ENCODE measurements at places on chromosomes 5 and 9. TPM values are rescaled to one million over a fixed set of nuclear protein-coding genes. Genes with fewer than 3 reads are reported as not detected.

GRCh38 chr9:79395228-79395627 lies 176.5 kb upstream of the TLE4 start:
- no peak for DNase-seq

Gene FRMPD1
- not detected for polyA plus RNA-seq

- no peak for DNase-seq
Measured at GRCh38 chr5:107705402-107706014, 34.8 kb upstream of the EFNA5 start.

DNA sequence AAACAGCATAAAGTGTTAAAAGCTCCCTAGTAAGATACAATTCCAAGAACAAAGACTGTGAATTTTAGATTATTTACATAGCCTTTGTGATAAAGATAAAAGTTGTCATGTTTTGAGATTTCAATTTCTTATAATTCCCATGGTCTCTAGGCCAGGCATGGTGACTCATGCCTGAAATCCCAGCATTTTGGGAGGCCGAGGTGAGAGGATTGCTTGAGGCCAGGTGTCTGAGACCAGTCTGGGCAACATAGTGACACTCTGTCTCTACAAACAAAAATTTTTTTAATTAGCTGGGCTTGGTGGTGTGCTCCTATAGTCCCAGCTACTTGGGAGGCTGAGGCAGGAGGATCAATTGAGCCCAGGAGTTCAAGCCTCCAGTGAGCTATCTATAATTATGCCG lies 48.1 kb downstream of the BDP1 start:
- no peak for DNase-seq

- DNase-seq = no peak
Measured at GRCh38 chr9:138025908-138026307, 148.3 kb downstream of the CACNA1B start.

Gene SYK
- 163 TPM for polyA plus RNA-seq

GRCh38 chr9:94533155-94533554 lies 21.7 kb upstream of the PCAT7 start:
- no peak for DNase-seq

GRCh38 chr5:108747774-108748400 lies at the start of gene FER:
Gene FER (plus strand): TSS chr5:108747897. CDS start chr5:108798183, 50,286 bp downstream.
- DNase-seq = peak; percentile 76

Gene CCNJL
- polyA plus RNA-seq = 0.12 TPM

DNA sequence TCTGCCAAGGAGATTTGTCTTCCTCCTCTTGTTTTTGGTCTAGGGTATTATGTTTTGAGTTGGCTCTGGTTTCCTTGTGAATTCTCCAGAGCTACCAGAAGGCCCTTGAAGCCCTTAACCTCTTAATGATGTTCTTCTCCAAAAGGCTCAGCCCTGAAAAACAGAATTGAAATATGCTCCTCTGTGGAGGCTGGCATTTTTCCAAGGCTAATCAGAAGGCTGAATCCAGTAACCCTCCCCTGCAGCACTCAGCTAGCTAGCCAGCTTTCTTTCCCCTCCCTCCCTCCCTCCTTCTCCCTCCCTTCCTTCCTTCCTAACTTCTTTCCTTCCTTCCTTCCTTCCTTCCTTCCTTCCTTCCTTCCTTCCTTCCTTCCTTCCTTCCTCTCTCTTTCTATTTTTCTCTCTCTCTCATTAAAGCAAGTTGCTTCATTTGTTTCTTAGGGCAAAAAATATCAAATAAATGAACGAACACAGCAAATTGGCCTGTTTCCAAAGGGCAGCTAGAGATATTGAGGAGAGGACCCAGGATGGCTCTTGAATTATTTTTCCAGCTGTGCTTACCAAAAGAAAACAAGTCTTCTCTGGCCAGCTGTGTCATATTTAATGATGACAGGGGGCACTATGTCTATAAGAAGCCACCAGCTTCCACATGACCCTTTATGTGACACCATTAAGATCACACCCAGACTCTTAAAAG lies 38.7 kb downstream of the JAKMIP2 start:
- no peak for DNase-seq

- DNase-seq = peak; percentile 26
Measured at GRCh38 chr5:109656829-109657228, 32.9 kb upstream of the MAN2A1 start.

Gene OLFML2A
- polyA plus RNA-seq = not detected

- no peak for DNase-seq
Measured at GRCh38 chr9:109411069-109411761, 86.9 kb downstream of the PTPN3 start.

Gene CCDC187
- 4.3 TPM for polyA plus RNA-seq

DNA sequence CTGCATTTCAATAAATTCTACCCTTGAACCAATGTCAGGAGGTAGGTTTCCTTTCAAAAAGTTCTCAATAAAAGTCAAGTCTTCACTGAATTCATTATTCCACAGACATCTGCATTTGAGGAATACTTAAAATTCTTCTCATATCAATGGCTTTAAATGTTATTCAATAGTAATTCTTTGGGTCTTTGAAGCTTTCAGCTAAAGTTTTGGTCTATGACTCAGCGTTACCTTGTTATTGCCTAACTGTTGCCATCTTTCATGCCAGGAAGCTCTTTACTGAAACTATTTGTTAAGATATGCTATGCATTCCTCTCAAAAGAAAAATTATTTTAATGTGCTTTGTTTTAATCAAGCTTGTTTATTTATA lies 170.5 kb downstream of the NNT start:
- no peak for DNase-seq

GRCh38 chr5:176441921-176442323 lies 6.3 kb upstream of the FAF2 start:
- DNase-seq = no peak

Gene MARCHF11
- polyA plus RNA-seq = not detected

Gene RABEPK
- 14.0 TPM for polyA plus RNA-seq

GRCh38 chr9:137349471-137350033 lies 47.5 kb upstream of the NRARP start:
- no peak for DNase-seq

- DNase-seq = no peak
Measured at GRCh38 chr5:67679184-67679841, 482.7 kb upstream of the CD180 start.

DNA sequence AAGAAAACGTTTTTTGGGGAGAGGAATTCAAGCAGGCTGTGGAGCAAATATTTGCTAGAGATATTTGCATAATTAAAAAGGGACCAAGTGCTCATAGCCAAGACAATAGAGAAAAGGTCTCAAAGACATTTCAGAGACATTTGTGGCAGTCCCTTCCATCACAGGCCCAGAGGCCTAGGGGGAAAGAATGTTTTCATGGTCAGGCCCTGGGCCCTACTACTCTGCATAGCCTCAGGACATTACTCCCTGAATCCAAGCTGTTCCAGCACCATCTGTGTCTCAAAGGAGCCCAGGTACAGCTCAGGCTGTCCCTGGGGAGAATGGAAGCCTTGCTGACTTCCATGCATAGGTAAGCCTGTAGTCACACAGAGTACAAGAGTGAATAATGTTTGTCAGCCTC lies 113.0 kb upstream of the KIF2A start:
- DNase-seq = no peak

DNA sequence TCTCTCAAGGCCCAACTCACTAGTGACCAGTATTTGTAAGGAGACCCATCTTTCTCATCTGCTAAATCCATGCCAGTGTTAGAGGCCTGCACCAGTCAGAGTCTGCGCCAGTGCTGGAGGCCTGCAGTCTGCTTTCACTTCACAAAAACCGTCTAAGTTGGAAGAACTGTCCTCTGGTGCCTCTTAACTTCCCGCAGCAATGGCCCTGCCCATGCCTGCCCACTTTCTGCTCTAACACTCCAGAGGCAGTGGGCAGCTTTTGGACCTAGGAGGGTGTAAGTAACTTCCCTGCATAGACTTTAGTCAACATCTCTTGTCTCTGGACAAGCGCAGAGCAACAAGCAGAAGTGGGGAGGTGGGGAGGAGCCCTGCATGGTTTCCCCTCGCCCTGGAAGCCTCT lies 152.9 kb downstream of the AUH start:
- DNase-seq = no peak

Gene RPL12
- polyA plus RNA-seq = 1,853 TPM

- DNase-seq = no peak
Measured at GRCh38 chr5:39379693-39380092, 15.4 kb upstream of the C9 start.

GRCh38 chr9:108339251-108339650 lies 516.5 kb downstream of the ACTL7B start:
- no peak for DNase-seq

DNA sequence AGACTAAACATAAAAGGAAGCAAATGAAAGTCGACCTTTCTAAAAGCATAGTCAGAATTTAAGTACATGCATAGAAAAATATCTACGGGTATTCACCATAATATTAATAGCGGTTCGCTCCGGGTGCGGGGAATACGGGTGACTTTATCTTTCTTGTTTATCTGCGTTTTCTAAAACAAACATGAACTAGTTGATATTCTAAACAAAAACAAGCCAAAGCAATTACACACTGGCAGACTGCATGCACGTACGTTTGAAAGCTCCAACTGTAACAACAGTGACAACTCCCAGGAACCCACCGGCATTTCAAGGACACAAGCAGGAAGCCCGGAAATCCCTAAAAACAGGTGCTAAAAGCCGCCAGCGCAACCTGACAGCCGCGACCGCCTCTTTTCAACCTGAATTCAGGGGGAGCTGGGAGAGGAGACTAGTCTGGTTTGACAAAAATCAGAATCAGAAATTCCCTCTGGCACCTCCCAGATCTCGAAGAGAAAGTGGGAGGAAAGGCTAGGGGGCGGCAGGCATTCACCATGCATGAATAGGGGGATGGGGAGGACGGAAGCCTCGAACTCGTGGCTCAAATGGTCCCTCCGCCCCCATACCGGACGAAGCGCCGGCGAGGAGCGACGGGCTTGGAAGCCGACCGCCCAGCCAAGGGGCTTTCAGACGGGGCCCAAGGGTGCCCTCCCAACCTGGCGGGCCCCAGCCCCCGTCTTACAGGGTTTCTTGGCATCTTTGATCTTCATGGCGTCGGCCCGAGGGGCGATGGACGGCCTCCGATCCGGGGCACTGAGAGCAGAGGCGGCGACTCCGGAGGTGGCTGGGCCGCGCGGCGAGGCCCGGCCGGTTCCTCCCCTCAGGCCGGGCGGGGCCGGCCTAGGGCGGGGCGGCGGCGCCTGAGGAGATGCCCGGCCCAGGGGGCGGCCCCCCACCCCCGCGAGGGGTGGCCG lies at the start of gene PANK3:
Gene PANK3, minus strand, starts transcription at position 831 of the 950 bp plus-strand sequence. Its CDS starts 85 bp downstream, at position 746.
- no peak for DNase-seq

- DNase-seq = no peak
Measured at GRCh38 chr9:97548819-97549540, 47.5 kb downstream of the TMOD1 start.

DNA sequence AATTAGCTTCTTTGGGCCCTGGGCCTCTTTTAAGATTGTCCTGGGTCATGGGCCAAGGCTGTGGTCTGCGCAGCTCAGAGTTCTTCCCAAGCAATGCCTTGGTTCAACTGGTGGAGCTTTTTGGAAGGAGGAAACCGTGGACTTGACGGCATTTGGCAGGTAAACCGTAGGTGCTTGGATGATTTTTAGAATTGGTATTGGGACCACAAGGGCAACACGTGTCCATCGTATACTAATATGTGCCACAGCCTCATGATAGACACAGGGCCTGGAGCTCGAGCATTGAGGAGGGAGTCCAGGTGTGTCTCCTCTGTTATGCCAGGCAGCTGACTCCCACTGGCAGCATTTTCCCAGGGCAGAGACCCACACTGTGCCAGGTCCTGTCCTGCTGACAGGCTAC lies 120.9 kb upstream of the PITX1 start:
- no peak for DNase-seq

GRCh38 chr9:123796094-123796493 lies 133.8 kb downstream of the DENND1A start:
- no peak for DNase-seq

Gene MYOT
- polyA plus RNA-seq = 0.36 TPM

Gene PCDHA1
- polyA plus RNA-seq = not detected

GRCh38 chr9:135530146-135530545 lies 8.9 kb downstream of the LCN1 start:
- no peak for DNase-seq

Gene TOR4A
- polyA plus RNA-seq = 3.2 TPM

Gene SEMA4D
- 13.4 TPM for polyA plus RNA-seq

GRCh38 chr5:113531481-113532159 lies 18.1 kb downstream of the YTHDC2 start:
- no peak for DNase-seq

GRCh38 chr9:95360866-95361265 lies 43.4 kb upstream of the FANCC start:
- no peak for DNase-seq

Gene SAXO1
- not detected for polyA plus RNA-seq

Gene EPB41L4B
- polyA plus RNA-seq = not detected

- no peak for DNase-seq
Measured at GRCh38 chr5:38273626-38274025, 15.3 kb downstream of the EGFLAM start.

Gene COL5A1
- not detected for polyA plus RNA-seq

GRCh38 chr9:86525182-86525581 lies 171.0 kb upstream of the TUT7 start:
- no peak for DNase-seq

GRCh38 chr9:36665387-36665786 lies 92.7 kb downstream of the MELK start:
- DNase-seq = no peak

DNA sequence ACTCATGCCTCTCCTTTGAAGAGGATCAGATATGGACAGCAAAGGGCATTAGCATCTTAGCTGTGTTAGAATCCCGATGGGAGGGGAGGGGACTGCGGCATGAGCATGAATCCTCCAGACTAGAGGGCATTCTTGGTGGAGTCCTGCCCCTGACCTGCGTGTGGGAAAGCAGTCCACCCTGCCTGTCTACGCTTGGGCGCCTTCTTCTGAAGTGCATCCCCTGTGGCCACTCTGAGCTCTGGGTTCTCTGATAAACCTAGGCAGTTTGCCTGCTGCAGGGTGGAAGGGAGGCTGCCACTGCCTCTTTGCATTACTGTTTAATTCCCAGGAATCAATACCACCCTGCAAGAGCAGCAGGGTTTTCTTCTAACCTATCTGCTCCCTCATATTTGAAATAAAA lies 169.3 kb downstream of the INSYN2B start:
- no peak for DNase-seq

GRCh38 chr5:38329132-38329715 lies 70.9 kb downstream of the EGFLAM start:
- DNase-seq = no peak

DNA sequence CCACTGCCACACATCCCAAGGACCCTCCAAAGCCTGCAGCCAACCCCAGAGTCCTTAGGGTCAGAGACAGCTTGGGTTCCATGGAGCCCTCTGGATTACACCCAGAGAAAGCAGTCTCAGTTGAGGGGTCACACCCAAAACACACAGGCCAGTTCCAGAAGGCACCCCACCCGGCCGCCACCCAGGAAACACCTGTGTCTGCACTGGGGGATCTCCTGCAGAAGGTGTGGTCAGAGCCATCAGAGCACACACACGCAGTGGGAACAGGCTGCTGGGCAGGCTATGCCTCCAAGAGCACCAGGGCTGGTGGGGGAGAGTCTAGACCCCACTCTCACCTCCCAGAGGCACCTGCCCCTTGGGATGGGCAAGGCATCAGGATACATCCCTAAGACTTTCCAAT lies 27.3 kb downstream of the NIPAL4 start:
- DNase-seq = peak; percentile 86

Gene CCDC183
- 0.24 TPM for polyA plus RNA-seq
